A549 (cell line): ENCODE measurements at places on chromosomes 16 and 17.

DNA sequence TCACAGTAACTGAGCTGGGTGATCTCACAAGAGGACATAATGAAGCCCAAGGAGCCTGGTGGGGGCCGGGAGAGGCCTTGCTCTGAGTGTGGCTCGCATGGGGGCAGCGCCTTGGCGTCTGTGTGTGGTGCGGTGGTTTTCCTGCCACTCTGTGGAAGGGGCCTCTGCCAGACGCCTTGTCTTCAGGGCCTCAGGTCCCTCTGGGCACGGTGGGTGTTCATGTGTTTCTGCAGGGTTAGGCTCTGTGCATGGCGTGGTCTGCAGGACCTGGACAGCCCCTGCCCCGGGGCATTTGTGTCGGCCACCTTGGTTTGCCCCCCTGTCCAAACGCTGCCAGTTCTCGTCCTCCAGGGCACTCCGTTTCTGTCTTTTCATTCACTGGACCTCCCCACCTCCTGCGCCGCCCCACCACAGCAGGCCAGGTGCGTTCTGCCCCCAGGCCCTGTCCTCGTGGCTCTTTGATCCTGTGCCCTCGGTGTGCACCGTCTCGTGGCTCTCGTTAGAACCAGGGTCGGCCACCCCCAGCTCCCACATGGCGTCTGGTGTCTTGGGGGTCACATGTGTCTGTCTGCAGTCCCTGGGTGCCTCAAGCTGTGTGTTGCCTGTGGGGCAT, 43.7 kb upstream of the ZNF750 start:
- DNase-seq, result no peak

- peak; percentile 70 for DNase-seq
Measured at GRCh38 chr16:82011199-82011641, at the start of gene SDR42E1. Gene SDR42E1 (minus strand): TSS chr16:82011470. CDS start chr16:82000858, 10,612 bp downstream.

DNA sequence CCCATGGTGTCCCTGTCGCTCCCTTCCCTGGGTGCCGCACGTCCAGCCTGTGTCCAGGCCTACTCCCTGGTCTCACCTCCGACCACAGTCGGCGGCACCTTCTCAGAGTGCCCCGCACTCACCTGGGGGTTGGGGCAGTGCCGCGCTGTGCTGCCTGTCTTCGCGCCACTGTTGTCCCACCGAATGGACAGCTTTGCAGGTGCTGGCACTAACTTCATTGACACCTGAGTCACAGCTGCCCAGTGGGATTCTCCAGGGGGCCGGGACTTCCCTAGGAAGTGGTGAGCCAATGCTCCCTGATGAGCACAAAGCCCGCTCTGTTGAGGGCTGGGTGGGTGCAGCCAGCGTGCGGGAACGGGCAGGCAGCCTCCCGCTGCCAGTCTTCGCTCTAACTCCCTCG, 24.3 kb upstream of the DBNDD1 start:
- DNase-seq, result no peak

- no peak for DNase-seq
Measured at GRCh38 chr17:58267347-58268324, 13.1 kb downstream of the MPO start.

GRCh38 chr17:53837131-53837530, 14.4 kb downstream of the KIF2B start:
- no peak for DNase-seq
